ENCODE measurements at places on chromosomes 6 and 20.

- ATAC-seq = no peak
Observed at GRCh38 chr20:47814632-47815415, 29.5 kb upstream of the SULF2 start.

DNA sequence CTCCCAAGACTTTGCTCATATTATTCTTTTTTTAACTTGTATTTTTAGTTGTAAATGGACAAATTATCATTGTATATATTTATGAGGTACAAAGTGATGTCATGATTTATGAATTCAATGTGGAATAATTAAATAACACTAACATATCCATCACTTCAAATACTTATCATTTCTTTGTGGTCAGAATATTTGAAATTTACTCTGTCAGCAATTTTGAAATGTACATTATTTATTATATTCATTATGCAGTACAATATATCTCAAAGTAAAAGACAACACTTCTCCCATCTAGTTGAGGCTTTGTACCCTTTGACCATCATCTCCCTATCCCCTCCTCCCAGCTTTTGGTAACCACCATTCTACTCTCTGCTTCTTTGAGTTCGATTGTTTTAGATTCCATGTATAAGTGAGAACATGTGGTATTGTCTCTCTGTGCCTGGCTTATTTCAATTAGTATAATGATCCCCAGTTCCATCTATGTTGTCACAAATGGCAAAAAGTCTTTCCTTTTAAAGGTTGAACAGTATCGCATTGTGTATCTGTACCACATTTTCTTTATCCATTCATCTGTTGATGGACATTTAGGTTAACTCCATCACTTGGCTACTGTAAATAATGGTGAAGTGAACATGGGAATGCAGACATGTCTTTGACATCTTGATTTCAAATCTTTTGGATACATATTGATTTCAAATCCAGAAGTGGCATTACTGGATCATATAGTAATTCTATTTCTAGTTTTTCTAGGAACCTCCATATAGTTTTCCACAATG is 197.2 kb downstream of the KIF6 start:
- ATAC-seq = no peak

DNA sequence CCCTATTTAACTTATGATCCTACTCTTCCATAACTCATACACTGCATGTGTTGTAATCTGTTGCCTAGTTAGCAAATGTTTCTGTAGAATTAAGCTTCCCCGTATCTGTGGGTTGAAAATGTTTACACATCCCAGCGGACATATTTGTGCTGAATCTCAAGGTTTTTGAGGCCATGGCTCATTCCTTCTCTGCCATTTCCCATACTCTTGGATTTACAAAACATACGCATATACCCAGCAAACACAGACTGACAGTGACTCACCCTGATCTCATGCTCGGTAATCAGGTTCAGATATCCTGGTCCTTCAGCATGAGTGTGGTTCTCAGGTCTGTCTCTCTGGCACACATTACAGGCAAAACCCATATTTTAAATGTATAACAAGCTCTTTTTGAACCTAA is 58.7 kb downstream of the AGPAT4 start:
- no peak for ATAC-seq

DNA sequence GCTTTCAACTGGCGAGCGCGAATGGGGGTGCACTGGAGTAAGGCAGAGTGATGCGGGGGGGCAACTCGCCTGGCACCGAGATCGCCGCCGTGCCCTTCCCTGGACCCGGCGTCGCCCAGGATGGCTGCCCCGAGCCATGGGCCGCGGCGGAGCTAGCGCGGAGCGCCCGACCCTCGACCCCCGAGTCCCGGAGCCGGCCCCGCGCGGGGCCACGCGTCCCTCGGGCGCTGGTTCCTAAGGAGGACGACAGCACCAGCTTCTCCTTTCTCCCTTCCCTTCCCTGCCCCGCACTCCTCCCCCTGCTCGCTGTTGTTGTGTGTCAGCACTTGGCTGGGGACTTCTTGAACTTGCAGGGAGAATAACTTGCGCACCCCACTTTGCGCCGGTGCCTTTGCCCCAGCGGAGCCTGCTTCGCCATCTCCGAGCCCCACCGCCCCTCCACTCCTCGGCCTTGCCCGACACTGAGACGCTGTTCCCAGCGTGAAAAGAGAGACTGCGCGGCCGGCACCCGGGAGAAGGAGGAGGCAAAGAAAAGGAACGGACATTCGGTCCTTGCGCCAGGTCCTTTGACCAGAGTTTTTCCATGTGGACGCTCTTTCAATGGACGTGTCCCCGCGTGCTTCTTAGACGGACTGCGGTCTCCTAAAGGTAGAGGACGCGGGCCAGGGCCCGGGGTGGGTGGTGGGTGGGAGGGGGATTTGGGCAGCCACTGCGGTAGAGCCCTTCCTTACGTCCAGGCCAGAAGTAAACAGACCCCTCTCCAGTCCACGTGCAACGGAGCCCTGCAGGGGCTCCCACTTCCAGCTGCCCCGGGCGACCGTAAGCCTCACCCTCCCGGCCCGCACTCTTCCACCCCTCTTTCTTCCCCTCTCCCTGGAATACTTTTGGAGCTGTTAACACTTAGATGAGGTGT is 998 bp downstream of the BMP2 start:
- ATAC-seq = no peak

- ATAC-seq = no peak
Observed at GRCh38 chr6:53484476-53485280, 60.2 kb downstream of the GCLC start.

GRCh38 chr6:146884728-146885127 is 286.0 kb downstream of the ADGB start:
- ATAC-seq = no peak

GRCh38 chr20:18677126-18677525 is 89.3 kb downstream of the DTD1 start:
- ATAC-seq = no peak

- ATAC-seq = no peak
Observed at GRCh38 chr20:61045876-61046585, 206.0 kb upstream of the CDH4 start.

DNA sequence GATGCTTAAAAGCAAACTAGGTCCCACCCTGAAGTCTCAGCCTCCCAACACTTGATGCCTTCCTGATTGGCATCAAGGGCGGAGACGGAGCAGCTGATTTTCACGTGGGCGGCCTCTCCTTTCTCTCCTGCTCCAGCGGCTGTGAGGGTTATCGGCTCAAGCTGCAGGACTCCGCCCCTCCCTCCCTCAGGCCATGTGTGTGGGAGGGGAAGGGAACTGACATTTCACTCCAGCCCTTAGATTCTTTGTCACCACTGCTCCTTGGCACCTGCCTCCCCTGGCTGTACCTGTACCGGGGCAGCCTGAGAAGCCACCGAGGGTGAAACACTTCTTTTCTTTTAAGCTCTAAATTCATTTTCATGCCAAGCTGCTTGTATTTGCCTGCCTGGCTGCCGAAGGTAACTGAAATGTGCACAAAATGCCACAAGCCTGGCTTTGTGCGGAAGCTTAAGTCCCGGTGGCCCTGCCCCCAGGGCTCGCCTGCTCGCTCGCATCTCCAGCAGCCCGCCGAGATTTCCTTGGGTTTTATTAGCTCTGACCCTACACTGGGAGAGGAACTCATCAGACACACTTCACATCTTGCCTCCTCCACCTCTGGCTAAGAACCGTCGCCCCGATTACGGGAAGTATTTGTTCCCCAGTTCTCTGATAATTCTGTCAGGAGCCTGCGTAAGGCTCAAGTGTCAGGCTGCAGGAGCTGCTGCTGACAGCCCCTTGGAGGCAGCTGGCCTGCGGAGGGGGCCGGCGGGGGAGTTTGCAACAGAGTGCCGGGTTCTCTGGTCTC is 9.6 kb upstream of the CPNE5 start:
- ATAC-seq = no peak

DNA sequence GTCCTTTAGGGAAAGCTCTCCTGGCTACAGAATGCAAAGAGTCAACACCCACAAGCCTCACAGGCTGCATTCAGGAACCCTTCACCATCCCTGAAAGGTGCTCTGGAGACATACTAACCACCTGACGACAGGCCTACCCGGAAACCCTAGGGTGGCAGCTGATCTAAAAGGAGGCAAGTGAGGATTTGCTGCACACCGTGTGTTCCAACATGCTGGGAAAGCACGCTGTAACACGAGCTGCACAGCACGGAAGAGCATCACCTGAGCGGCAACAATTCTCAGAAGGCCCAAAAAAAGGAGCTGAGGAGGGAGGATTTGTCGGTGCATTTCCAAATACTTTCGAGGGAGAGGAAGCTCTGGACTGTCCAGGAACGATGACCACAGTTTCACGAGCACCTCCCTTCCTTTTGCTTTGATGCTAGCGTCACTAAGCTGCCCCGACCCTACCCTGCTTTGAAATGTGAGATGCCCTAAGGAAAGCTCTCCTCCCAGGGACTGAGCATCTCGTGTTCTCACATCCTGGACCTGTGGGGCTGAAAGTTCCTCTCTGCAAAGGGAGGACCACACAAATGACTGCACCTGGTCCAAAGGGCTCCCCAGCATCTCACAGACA is 87.0 kb downstream of the PPP1R3G start:
- ATAC-seq = no peak

GRCh38 chr6:32868257-32868788 is 14.3 kb downstream of the PSMB9 start:
- ATAC-seq = peak; percentile 84

- no peak for ATAC-seq
Observed at GRCh38 chr6:159429433-159429832, 260.2 kb downstream of the FNDC1 start.

DNA sequence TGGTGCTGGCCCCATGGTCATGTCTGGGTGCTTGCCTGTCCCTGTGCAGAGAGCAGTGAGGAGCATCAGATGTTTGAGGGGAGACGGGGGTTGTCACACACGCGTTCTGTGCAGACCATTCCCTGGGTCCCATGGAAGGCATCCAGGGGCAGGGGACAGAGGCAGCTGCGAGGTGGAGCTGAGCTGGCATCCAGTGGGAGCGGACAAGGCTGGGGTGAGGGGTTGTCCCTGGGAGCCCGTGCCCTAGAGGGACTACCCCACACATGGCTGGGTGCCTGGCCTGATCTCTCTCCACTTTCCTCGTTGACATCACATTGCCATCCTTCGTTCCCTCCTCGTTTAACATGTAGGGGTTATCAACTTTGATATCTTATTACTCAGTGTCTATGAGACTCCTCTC is 331.3 kb downstream of the CDH4 start:
- no peak for ATAC-seq

- ATAC-seq = no peak
Observed at GRCh38 chr20:59471653-59472421, 132.5 kb upstream of the PHACTR3 start.

- no peak for ATAC-seq
Observed at GRCh38 chr6:162211022-162211421, 516.5 kb downstream of the PRKN start.

- ATAC-seq = no peak
Observed at GRCh38 chr6:111651185-111652034, 45.7 kb upstream of the TRAF3IP2 start.

GRCh38 chr6:44664716-44665115 is 277.2 kb downstream of the CDC5L start:
- ATAC-seq = no peak

GRCh38 chr6:84975316-84975715 is 210.9 kb upstream of the TBX18 start:
- no peak for ATAC-seq

DNA sequence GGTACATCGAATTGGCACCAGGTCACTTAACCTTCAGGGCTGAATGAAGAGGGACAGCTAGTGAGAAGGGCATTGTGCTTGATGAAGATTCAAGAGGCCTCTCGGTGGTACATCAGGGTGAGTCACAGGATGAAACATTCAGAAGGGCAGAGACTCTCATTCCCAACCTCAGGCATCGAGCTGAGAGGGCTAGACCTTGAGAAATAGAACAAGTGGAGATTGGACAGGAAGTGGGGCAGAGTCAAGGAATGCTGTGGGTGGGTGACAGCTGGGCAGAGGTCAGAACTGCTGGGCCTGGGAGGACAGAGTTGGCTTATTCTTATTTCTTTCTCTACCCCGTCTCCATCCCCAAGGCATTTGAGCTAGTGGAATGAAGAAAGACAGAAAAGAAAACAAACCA is 126.0 kb downstream of the SCML4 start:
- ATAC-seq = no peak

DNA sequence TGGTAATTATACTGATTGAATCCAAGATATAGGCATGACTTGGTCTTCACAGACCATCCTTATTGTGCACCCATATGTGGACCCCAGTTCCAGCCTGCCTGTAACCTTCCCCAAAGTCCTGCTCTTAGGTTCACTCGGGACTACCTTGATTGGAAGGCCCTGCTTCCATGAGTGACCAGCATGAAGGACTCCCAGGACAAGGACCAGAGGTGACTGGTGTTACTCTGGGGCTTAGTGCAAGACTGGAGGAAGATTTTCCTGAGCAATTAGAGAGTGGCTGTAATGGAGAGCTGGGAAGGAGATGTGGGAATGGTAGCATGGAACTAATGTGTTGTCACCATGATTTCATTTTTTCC is 15.1 kb downstream of the BRD2 start:
- ATAC-seq = no peak

GRCh38 chr20:47506850-47507249 is 5.2 kb downstream of the NCOA3 start:
- no peak for ATAC-seq

- ATAC-seq = no peak
Observed at GRCh38 chr6:102501615-102502014, 1108.1 kb downstream of the GRIK2 start.

- ATAC-seq = peak; percentile 89
Observed at GRCh38 chr6:32685603-32686002, 19.1 kb upstream of the HLA-DQB1 start.

GRCh38 chr20:42639140-42639539 is 550.6 kb downstream of the PTPRT start:
- ATAC-seq = no peak

- peak; percentile 71 for ATAC-seq
Observed at GRCh38 chr6:5723841-5724691, 282.7 kb downstream of the NRN1 start.

DNA sequence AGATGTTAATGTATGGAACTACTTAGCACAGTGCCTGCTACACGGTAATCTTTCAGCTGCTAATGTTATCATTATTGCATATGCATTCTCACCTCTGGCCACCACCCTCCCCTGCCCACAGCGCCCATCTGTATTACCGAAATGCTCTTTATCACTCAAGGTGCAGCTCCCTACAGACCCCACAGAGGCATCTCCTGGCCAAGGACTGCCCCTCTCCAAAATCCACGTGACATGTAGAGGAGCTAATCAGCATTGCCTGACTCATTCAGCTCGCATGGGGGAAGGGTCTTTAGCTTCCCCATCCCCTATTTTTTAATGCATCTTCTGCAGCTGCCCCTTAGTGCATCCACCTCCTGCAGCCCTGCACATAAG is 41.8 kb downstream of the SLC22A23 start:
- no peak for ATAC-seq

GRCh38 chr6:147528511-147529145 is 20.1 kb downstream of the SAMD5 start:
- ATAC-seq = no peak

GRCh38 chr20:58328836-58329235 is 19.3 kb downstream of the RAB22A start:
- ATAC-seq = no peak

GRCh38 chr6:155528982-155529453 is 73.4 kb upstream of the NOX3 start:
- peak; percentile 9 for ATAC-seq

DNA sequence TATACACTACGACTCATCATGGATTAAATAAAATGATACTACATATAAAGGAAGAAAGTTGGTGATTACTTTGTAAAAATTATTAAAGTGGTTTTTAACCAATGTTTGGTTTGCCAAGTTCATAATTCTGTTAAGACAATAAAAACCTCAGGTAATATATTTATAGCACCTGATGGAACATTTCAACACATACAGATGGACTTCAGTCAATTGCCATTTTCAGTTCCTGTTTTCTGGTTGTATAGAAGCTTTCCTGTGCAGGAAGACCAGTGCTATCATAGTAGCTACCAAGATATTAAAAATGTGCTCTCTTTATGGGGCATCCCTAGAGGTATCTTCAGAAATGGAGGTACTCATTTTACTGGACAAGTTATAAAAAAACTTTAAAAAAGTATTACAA is 1686.4 kb downstream of the GRIK2 start:
- ATAC-seq = no peak

Measured in activated CD4-positive, CD25-positive, alpha-beta regulatory T cell treated with anti-CD3 and anti-CD28 coated beads, Interleukin-2, amount 50 U/mL, for 24 hours (primary cell).